Fibroblast of lung (primary cell): ENCODE measurements at places on chromosomes 3 and 15. TPM values are rescaled to one million over a fixed set of nuclear protein-coding genes. Genes with fewer than 3 reads are reported as not detected.

DUOXA2 gene
- not detected in 2 replicates for total RNA-seq

SNURF gene
- total RNA-seq, result 24.7 and 61.1 TPM in 2 replicates

GRCh38 chr15:37094333-37094914, 5.9 kb downstream of the MEIS2 start:
- DNase-seq, result peak; percentile 86

TM4SF1 gene
- total RNA-seq, result 46.0 and 423 TPM in 2 replicates

C3orf20 gene
- not detected in 2 replicates for total RNA-seq
